ENCODE measurements at places on chromosomes 13 and 19. TPM values are rescaled to one million over a fixed set of nuclear protein-coding genes. Genes with fewer than 3 reads are reported as not detected.

GRCh38 chr13:31749929-31750328 is 10.6 kb downstream of the RXFP2 start:
- H3K27me3 ChIP-seq: peaks cover 10% of the 10 kb centered on the region
- no peaks in the 10 kb centered on the region for H3K4me1 ChIP-seq
- H3K4me3 ChIP-seq: no peak overlapping the region
- H3K36me3 ChIP-seq: no peaks in the 10 kb centered on the region
- H3K27ac ChIP-seq: no peak overlapping the region

GRCh38 chr19:46159418-46160232 is 11.6 kb downstream of the IGFL2 start:
- H3K4me3 ChIP-seq: no peak overlapping the region
- H3K36me3 ChIP-seq: no peaks in the 10 kb centered on the region
- no peak overlapping the region for H3K27ac ChIP-seq
- no peak for DNase-seq

GRCh38 chr13:93286047-93286446 is 59.4 kb downstream of the GPC6 start:
- DNase-seq: no peak
- no peaks in the 10 kb centered on the region for H3K36me3 ChIP-seq
- H3K4me3 ChIP-seq: no peak overlapping the region
- no peaks in the 10 kb centered on the region for H3K27me3 ChIP-seq
- H3K4me1 ChIP-seq: no peaks in the 10 kb centered on the region

- no peak overlapping the region for H3K4me3 ChIP-seq
- no peaks in the 10 kb centered on the region for H3K36me3 ChIP-seq
- DNase-seq: no peak
- no peak overlapping the region for H3K27ac ChIP-seq
Measured at GRCh38 chr13:78806457-78806856, 147.5 kb upstream of the OBI1 start.

- no peak overlapping the region for H3K4me3 ChIP-seq
- no peaks in the 10 kb centered on the region for H3K4me1 ChIP-seq
- H3K36me3 ChIP-seq: no peaks in the 10 kb centered on the region
Measured at GRCh38 chr13:73388586-73388985, 329.8 kb downstream of the KLF5 start.

DNA sequence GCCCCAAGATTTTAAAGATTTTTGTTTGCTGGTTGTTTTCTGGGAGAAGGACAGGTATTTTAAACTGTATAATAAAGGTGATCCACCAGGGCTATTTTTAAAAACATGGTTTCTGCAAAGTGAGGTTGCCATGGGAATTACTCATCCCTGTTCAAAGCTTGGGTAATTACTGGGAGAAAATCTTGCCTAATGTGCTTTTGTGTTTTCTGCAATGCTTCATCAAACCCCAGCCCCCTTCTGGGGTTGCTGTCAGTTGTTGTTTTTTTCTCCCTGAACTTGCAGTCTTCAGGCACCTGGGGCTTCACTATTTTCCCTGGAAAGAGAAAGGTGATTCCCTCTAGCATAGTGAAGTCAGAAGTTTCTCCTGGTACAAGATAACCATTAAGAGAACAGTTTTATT is 277.2 kb downstream of the NALCN start:
- H3K4me3 ChIP-seq: no peak overlapping the region
- H3K27me3 ChIP-seq: peaks cover 16% of the 10 kb centered on the region
- H3K4me1 ChIP-seq: no peaks in the 10 kb centered on the region

DNA sequence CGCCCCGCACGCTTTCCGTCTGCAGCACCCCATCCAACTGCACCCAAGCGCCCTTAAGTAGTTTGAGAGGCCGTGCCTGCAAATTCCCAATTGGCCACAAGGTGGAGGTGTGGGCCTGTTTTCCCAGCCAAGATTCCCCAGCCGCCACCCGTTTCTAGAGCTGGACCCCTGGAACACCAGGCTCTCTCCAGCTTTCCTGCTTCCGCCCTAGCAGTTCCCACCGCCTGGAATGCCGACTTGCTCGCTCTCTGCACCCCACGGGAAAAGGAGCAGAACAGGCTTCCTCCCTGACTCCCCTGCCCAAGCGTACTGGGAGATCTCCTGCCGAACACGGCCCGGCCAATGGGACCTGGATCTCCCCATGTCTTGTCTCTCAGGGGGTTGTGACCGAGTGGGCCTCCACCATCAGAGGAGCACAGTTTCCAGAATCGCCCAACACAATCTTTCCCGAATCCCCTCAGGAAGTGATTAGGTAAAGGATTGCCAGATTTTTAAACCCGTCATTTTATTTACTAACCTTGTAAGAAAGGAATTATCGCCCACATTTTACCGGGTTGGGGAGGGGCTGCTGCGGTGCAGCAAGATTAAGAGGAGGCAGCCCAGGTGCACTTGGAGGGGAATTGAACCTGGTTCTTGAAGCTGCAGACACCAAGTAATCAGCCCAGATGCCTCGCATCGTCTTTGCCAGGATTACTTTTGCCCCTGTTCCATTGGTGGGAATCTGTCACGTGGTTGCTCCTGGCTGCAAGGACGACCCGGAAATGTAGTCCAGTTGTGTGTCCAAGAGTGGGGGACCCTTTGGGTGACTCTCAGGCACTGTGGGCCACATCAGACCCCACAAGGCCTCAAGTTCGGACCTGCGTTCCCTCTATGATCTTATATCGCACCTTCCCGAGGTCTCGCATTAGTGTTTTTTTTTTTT is 3.5 kb upstream of the NAPSA start:
- H3K27me3 ChIP-seq: no peaks in the 10 kb centered on the region
- H3K4me1 ChIP-seq: peaks cover 40% of the 10 kb centered on the region
- DNase-seq: peak; percentile 78

DNA sequence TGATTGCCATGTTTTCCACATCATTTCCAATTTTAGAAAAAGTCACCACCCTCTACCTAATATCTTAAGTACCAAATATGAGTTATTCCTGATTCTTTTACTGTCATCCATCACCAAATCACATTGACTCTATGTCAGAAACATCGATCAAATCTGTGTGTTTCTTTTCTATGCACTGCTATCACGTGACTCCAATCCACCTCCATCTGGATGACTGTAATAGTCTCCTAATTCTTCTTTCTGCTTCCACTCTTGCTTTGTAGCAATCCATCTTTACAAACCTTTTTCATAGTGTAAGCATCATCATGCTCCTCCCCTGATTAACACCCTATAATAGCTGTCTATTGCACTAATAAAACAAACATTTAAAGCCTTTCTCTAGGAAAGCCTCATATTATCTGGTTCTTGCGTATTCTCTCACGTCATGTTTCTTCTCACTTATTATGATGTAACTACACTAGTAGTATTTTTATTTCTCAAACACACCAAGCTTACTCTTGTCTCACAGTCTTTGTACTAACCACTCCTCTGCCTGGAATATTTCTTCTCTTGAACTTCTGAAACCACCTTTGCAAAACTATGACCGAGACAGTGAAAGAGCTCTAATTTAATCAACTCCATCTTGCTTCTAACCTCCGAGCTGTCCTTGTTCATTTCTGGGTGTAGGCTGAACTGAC is 10.7 kb upstream of the FPR3 start:
- H3K4me3 ChIP-seq: no peak overlapping the region
- no peak for DNase-seq
- H3K27me3 ChIP-seq: peaks cover 7% of the 10 kb centered on the region
- no peak overlapping the region for H3K27ac ChIP-seq
- H3K36me3 ChIP-seq: no peaks in the 10 kb centered on the region

DNA sequence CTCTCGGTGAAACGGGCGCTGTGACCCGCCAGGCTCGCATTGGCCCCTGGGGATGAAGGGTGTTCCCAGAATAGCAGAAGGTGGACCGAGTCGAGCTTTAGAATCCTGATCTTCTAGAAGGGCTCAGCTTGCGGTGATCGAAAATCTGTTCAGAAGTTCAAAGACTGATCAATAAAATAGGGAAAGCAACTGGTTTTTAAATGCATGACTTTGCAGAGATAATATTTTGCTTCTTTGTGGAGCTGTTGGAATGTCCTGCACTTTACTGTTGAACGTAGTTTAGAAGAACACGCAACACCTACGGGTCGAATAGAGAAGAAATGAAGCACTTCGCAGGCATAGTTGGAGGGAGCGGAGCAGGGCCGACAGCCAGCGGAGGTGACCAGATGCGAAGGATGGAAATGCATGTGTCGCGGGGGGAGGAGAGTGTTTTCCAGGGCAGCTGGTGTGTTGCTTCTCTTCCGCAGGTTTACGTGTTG is 766 bp downstream of the CEBPG start:
- peak; percentile 55 for DNase-seq
- H3K4me3 ChIP-seq: peak overlapping the region; percentile 86
- H3K27me3 ChIP-seq: no peaks in the 10 kb centered on the region

DNA sequence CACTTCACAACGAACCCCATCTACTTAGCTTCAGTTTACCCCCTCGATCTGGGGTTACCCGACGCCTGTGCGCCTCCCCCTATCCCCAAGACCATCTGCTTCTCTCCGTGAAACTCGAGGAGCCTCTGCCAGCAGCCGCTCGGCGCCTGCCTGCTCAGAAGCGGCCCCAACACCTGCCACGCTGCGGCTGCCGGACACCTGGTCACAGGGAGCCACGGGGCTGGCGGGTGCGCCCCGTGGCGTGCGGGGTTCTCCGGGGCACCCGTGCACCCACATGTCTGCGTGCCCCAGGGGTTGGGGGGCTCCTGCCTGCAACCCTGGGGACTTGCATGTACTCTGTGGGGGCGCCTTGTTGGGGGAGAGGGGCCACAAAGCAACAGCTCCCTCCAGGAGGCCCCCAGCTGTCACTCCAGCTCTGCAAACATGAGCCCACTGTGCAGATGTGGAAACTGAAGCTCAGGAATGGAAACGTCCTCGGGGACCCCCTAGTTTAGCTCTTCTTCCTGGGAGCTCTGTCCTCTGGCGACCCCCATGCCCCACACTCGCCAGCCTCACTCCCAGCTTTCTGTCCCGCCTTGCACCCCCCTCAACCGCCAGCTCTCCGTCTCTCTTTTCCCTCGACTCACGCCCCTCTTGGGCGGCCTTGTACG is 7.0 kb upstream of the SEMA6B start:
- no peaks in the 10 kb centered on the region for H3K4me1 ChIP-seq
- no peak overlapping the region for H3K27ac ChIP-seq
- no peaks in the 10 kb centered on the region for H3K27me3 ChIP-seq
- no peaks in the 10 kb centered on the region for H3K36me3 ChIP-seq

DNA sequence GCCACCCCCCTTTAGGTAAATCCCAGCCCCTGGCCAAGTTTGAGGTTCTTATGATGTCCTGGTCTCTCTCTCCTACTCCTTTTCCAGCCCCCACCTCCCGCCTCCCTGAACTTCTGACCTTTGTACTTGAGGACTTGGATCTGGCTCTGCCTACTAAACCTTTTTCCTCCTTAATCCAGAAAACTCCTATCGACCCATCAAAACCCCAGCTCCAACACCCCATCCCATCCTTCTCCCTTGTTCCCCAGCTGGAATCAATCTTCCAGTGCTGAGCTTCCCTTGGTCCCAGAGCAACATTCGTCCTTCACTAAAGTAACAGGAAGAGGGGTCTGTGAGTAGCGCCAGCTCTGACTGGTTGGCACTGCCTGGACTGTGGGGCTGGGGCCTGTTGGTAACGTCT is 17.3 kb upstream of the UQCR11 start:
- H3K4me1 ChIP-seq: peaks cover 8% of the 10 kb centered on the region
- DNase-seq: no peak
- H3K36me3 ChIP-seq: peaks cover 15% of the 10 kb centered on the region
- H3K27ac ChIP-seq: no peak overlapping the region
- no peaks in the 10 kb centered on the region for H3K27me3 ChIP-seq
- no peak overlapping the region for H3K4me3 ChIP-seq

- no peak overlapping the region for H3K27ac ChIP-seq
- no peak for DNase-seq
- H3K27me3 ChIP-seq: no peaks in the 10 kb centered on the region
- peaks cover 8% of the 10 kb centered on the region for H3K4me1 ChIP-seq
Measured at GRCh38 chr19:18131841-18132596, 20.9 kb upstream of the PIK3R2 start.

DNA sequence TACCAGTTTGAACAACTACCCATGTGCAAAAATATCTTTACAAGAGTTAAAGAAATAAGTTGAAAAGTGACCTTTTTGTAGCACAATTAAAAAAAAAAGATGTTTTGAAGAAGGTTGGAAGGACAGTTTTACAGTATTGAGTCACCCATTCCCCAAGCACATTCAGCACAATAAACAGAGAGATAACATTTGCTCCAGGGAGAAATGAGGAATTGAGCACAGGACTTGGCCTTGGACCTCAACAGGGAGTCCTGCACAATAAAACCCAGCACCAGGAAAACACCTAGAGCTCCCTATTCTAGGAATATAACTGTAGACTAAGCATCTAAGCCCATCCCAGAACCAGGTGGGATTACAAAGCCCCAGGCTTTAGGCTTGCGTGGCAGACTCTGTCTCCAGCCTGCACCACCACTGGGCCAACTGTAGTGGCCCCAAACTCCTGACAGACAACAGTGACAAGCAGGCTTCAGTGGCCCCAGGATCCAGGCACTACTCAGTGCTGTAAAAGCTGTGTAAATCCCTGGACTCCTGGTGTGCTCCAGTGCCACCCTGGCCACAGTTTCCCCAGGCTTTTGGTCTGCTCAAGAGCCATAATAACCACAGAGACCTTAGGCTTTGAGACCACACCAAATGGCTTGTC is 857.2 kb downstream of the SLITRK1 start:
- no peak for DNase-seq
- no peaks in the 10 kb centered on the region for H3K27me3 ChIP-seq
- no peaks in the 10 kb centered on the region for H3K36me3 ChIP-seq
- H3K27ac ChIP-seq: no peak overlapping the region
- H3K4me3 ChIP-seq: no peak overlapping the region

DNA sequence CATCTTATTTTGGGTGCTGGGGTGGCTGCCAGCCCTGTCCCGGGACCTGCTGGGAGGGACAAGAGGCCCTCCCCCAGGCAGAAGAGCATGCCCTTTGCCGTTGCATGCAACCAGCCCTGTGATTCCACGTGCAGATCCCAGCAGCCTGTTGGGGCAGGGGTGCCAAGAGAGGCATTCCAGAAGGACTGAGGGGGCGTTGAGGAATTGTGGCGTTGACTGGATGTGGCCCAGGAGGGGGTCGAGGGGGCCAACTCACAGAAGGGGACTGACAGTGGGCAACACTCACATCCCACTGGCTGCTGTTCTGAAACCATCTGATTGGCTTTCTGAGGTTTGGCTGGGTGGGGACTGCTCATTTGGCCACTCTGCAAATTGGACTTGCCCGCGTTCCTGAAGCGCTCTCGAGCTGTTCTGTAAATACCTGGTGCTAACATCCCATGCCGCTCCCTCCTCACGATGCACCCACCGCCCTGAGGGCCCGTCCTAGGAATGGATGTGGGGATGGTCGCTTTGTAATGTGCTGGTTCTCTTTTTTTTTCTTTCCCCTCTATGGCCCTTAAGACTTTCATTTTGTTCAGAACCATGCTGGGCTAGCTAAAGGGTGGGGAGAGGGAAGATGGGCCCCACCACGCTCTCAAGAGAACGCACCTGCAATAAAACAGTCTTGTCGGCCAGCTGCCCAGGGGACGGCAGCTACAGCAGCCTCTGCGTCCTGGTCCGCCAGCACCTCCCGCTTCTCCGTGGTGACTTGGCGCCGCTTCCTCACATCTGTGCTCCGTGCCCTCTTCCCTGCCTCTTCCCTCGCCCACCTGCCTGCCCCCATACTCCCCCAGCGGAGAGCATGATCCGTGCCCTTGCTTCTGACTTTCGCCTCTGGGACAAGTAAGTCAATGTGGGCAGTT is 8.6 kb downstream of the CALM3 start:
- H3K27ac ChIP-seq: peak overlapping the region; percentile 33
- peaks cover 73% of the 10 kb centered on the region for H3K4me1 ChIP-seq
- H3K36me3 ChIP-seq: peaks cover 54% of the 10 kb centered on the region
- H3K4me3 ChIP-seq: no peak overlapping the region
- H3K27me3 ChIP-seq: no peaks in the 10 kb centered on the region

The IGFL1 gene
- not detected for total RNA-seq

The KLHL1 gene
- not detected for total RNA-seq

The AP2S1 gene
- total RNA-seq: 136 TPM

The GPR183 gene
- 41.4 TPM for total RNA-seq

The LILRA5 gene
- not detected for total RNA-seq

The KRTDAP gene
- not detected for total RNA-seq

The RCBTB2 gene
- total RNA-seq: 22.5 TPM

The KCTD15 gene
- total RNA-seq: 2.5 TPM

All from activated CD4-positive, alpha-beta T cell treated with anti-CD3 and anti-CD28 coated beads, Interleukin-2, amount 10 ng/mL, durations not matched to agents 7 days and 5 days (primary cell).